ENCODE measurements at places on chromosomes 13 and 19.

DNA sequence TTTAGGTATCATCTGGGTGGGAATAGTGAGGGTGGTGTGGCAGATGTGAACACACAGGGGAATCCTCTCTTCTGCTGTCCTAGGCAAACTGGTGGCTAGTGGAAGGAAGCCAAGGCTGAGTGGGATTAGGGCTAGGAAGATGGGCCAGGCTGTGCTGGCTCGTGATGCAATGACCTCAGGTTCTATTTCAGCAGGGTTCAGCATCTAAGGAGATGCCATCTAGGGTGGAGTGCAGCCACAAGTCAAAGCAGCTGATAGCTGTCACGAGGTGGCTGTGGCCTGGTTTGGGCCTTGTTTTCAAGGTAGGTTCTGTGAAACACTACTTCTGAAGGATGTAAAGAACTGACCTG is 21.6 kb downstream of the ARL11 start:
- ATAC-seq, result no peak

GRCh38 chr19:3606174-3606689 is 443 bp downstream of the TBXA2R start:
- ATAC-seq, result peak; percentile 61

GRCh38 chr13:75469047-75469446 is 12.9 kb downstream of the TBC1D4 start:
- peak; percentile 87 for ATAC-seq

DNA sequence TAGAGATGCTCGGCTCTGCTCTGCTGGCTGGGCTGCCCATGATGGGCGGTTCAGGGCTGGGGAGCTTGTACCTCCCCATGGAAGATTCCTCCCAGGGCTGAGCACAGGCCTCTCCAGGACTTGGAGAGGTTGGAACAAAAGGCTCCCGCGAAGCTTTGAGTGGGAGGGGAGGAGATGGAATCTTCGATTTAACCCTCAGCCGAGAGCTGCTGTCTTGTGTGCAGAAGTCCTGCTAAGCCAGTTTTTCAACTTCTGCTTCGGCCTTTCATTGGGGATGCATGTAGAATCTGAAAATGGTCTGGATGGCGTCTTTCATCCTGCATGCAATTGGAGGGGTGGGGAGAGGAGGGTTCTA is 163.3 kb downstream of the KDM4B start:
- ATAC-seq, result peak; percentile 10

DNA sequence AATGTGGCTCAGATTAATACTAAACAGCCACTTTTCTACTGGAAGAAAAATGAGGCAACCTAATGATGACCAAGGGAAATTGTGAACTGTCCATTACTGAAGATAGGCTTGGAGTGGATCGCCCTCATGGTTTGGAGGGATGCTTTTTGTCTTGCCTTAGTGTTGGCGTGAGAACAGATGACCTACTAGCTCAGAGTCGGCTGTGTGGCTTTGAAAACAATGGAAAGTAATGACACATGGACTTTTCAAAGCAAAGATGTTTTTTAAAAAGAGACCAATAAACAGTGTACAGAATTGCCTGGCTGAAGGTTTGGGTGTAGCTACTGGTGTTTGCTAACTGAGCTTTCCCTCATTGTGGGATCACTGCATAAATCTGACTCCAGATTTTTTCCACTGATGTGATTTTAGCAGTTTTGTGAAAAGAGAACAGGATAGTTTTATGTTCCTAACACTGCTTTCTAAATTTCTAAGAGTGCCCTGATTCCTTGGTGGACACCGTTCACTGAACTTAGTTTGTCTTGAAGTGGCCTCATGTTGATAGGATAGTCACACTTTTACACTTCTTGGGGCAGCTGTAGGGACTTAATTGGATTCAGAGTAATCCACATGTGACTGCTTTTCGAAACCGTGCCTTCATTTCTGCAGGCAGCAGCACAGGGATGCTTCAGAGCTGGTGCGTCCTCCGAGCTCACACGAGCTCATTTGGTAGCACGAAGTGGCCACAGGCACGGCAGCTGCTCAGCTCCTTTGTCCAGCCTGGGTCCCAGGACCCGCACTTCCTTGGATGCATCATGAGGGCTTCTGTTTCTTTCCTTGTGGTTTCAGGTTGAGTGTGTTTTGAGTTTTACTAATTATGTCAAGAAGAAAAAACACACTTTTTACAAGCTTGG is 4.3 kb downstream of the CEBPG start:
- ATAC-seq, result no peak
